Ovary (tissue), 10 donors: ENCODE measurements at places on chromosomes 3 and 15.

DNA sequence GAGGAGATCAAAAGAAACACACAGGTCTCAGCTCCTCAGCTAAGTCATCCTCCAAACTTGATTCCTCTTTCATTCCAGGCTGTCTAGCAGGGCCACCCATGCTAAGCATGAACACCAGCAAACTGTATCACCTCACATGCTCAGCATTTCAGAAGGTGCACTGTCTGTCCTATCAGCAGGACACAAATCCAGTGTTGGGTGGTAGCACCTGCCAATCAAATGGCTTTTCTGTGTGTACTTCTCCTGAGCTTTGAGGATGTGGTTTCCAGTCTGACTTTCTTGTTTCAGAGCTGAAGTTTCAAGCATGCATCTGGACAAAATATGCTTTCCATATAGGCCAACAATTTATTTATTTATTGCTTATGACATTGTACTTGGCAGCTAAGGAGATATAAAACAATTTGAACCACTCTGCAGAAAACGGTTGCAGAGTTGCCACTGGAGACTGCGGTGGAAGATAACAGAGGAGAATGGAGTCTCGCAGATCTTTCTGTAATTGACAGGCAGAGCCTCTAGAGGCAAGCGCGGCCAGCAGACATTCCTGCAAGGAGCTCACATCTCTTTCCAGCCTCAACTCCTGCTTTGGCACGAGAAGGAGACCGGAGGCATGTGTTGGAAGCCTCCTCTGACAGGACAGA lies 167.1 kb upstream of the WNT5A start:
- DNase-seq, result no peak
- H3K27me3 ChIP-seq, result no peaks in the 10 kb centered on the region

- H3K27ac ChIP-seq, result no peak overlapping the region
- no peaks in the 10 kb centered on the region for H3K27me3 ChIP-seq
- H3K4me3 ChIP-seq, result no peak overlapping the region
- peaks cover 18% of the 10 kb centered on the region for H3K4me1 ChIP-seq
- DNase-seq, result no peak
Measured at GRCh38 chr3:172132159-172132586, 92.8 kb downstream of the FNDC3B start.

GRCh38 chr15:60208709-60209108 lies 189.1 kb downstream of the ANXA2 start:
- no peak for DNase-seq
- no peaks in the 10 kb centered on the region for H3K4me1 ChIP-seq
- no peak overlapping the region for H3K4me3 ChIP-seq

GRCh38 chr3:157087373-157087772 lies 72.6 kb downstream of the CCNL1 start:
- H3K36me3 ChIP-seq, result no peaks in the 10 kb centered on the region
- H3K4me3 ChIP-seq, result no peak overlapping the region
- no peak for DNase-seq
- H3K4me1 ChIP-seq, result peaks cover 6% of the 10 kb centered on the region
- H3K27me3 ChIP-seq, result no peaks in the 10 kb centered on the region
- H3K27ac ChIP-seq, result peak overlapping the region; percentile 97

- H3K36me3 ChIP-seq, result no peaks in the 10 kb centered on the region
- no peak overlapping the region for H3K27ac ChIP-seq
- no peak overlapping the region for H3K4me3 ChIP-seq
Measured at GRCh38 chr3:23913182-23913581, 3.6 kb downstream of the NKIRAS1 start.

GRCh38 chr3:174436367-174436766 lies 422.8 kb upstream of the NAALADL2 start:
- H3K4me1 ChIP-seq, result peaks cover 3% of the 10 kb centered on the region
- no peaks in the 10 kb centered on the region for H3K27me3 ChIP-seq
- H3K36me3 ChIP-seq, result no peaks in the 10 kb centered on the region
- no peak overlapping the region for H3K4me3 ChIP-seq

GRCh38 chr3:128262457-128262856 lies 109.2 kb downstream of the EEFSEC start:
- no peak for DNase-seq
- H3K27me3 ChIP-seq, result no peaks in the 10 kb centered on the region
- H3K4me3 ChIP-seq, result no peak overlapping the region
- no peak overlapping the region for H3K27ac ChIP-seq
- H3K4me1 ChIP-seq, result peaks cover 8% of the 10 kb centered on the region
- H3K36me3 ChIP-seq, result no peaks in the 10 kb centered on the region

- peak; percentile 39 for DNase-seq
- no peaks in the 10 kb centered on the region for H3K27me3 ChIP-seq
- no peak overlapping the region for H3K4me3 ChIP-seq
- H3K36me3 ChIP-seq, result no peaks in the 10 kb centered on the region
- H3K4me1 ChIP-seq, result no peaks in the 10 kb centered on the region
- no peak overlapping the region for H3K27ac ChIP-seq
Measured at GRCh38 chr15:76330080-76330680, 6.4 kb upstream of the ISL2 start.

- no peak overlapping the region for H3K27ac ChIP-seq
- H3K4me3 ChIP-seq, result no peak overlapping the region
- no peaks in the 10 kb centered on the region for H3K27me3 ChIP-seq
- H3K4me1 ChIP-seq, result peaks cover 10% of the 10 kb centered on the region
- no peak for DNase-seq
- H3K36me3 ChIP-seq, result no peaks in the 10 kb centered on the region
Measured at GRCh38 chr3:184759666-184760200, 47.9 kb upstream of the MAGEF1 start.

DNA sequence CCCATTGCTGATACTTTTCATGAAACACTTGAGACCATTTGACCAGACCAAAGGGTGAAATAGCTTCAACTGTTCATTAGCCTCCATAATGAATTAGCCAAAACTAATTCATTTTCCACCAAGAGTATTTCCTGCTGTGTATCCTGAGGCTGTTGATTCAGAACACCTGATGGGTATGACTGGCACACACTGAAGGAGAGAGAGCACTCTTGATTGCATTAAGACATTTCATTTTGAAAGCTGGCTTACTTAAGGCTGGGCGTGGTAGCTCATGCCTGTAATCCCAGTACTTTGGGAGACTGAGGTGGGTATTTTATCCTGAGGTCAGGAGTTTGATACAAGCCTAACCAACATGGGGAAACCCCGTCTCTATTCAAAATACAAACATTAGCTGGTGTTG lies 175.6 kb downstream of the AGBL1 start:
- no peak for DNase-seq
- no peaks in the 10 kb centered on the region for H3K36me3 ChIP-seq
- no peak overlapping the region for H3K4me3 ChIP-seq
- no peaks in the 10 kb centered on the region for H3K27me3 ChIP-seq
- no peaks in the 10 kb centered on the region for H3K4me1 ChIP-seq
- H3K27ac ChIP-seq, result no peak overlapping the region

- H3K27ac ChIP-seq, result no peak overlapping the region
- H3K4me3 ChIP-seq, result no peak overlapping the region
- H3K4me1 ChIP-seq, result peaks cover 5% of the 10 kb centered on the region
- DNase-seq, result no peak
- H3K27me3 ChIP-seq, result no peaks in the 10 kb centered on the region
Measured at GRCh38 chr3:55716044-55716443, 228.9 kb upstream of the WNT5A start.
